A375 (cell line): ENCODE measurements at places on chromosomes 11 and 22. TPM values are rescaled to one million over a fixed set of nuclear protein-coding genes. Genes with fewer than 3 reads are reported as not detected.

Gene OR9Q2
- total RNA-seq: not detected in 2 replicates

Gene SMIM38
- total RNA-seq: 0.30 and 0.66 TPM in 2 replicates

Gene MUS81
- total RNA-seq: 94.2 and 103 TPM in 2 replicates

Gene DUSP8
- total RNA-seq: 0.15 and 0.37 TPM in 2 replicates

Gene PGA5
- total RNA-seq: not detected in 2 replicates

Gene TMPRSS4
- not detected in 2 replicates for total RNA-seq

Gene PKDREJ
- not detected in 2 replicates for total RNA-seq

Gene NCF4
- total RNA-seq: 0.24 TPM in 1 of 2 replicates, not detected in the other

Gene KDM4E
- not detected in 2 replicates for total RNA-seq

Gene FUT4
- not detected in 2 replicates for total RNA-seq

Gene PATE2
- total RNA-seq: 0.87 TPM in 1 of 2 replicates, not detected in the other

Gene NLRP6
- not detected in 2 replicates for total RNA-seq

Gene KCNQ1
- total RNA-seq: 0.08 TPM in 1 of 2 replicates, not detected in the other

Gene PLEKHA7
- total RNA-seq: 0.96 and 1.0 TPM in 2 replicates

Gene MS4A6E
- total RNA-seq: not detected in 2 replicates

Gene APOL5
- total RNA-seq: not detected in 2 replicates

Gene GLB1L3
- not detected in 2 replicates for total RNA-seq

Gene MAPK11
- 6.8 and 7.5 TPM in 2 replicates for total RNA-seq

Gene OR51S1
- total RNA-seq: not detected in 2 replicates

Gene MRGPRX1
- total RNA-seq: not detected in 2 replicates

Gene MMP8
- total RNA-seq: 0.72 and 1.2 TPM in 2 replicates

Gene OR8D4
- not detected in 2 replicates for total RNA-seq

Gene OR52E8
- not detected in 2 replicates for total RNA-seq

Gene APOA5
- not detected in 2 replicates for total RNA-seq

Gene TMEM9B
- total RNA-seq: 14.2 and 20.0 TPM in 2 replicates

Gene TPBGL
- not detected in 2 replicates for total RNA-seq

Gene B4GALNT4
- 42.6 and 50.4 TPM in 2 replicates for total RNA-seq

Gene EIF4G2
- 370 and 372 TPM in 2 replicates for total RNA-seq

Gene BACE1
- 17.3 and 25.3 TPM in 2 replicates for total RNA-seq

Gene LRRC56
- total RNA-seq: 2.8 TPM in 2 replicates

Gene OR6T1
- 0.21 TPM in 1 of 2 replicates, not detected in the other for total RNA-seq

Gene TUB
- 4.6 TPM in 2 replicates for total RNA-seq

Gene OR52H1
- not detected in 2 replicates for total RNA-seq

Gene SHANK3
- 0.29 and 0.30 TPM in 2 replicates for total RNA-seq
